ENCODE measurements at places on chromosomes 2 and 18. TPM values are rescaled to one million over a fixed set of nuclear protein-coding genes. Genes with fewer than 3 reads are reported as not detected.

ERFE gene
- total RNA-seq = 2.6 TPM

SERPINB3 gene
- total RNA-seq = not detected

LYPD1 gene
- 17.4 TPM for total RNA-seq

RESP18 gene
- total RNA-seq = not detected

TMEM185B gene
- 22.4 TPM for total RNA-seq

SFT2D3 gene
- 18.8 TPM for total RNA-seq

TRIB2 gene
- total RNA-seq = 73.6 TPM

IL1R2 gene
- total RNA-seq = not detected

SPP2 gene
- not detected for total RNA-seq

MDH1 gene
- total RNA-seq = 155 TPM

REEP1 gene
- total RNA-seq = 12.3 TPM

DNA sequence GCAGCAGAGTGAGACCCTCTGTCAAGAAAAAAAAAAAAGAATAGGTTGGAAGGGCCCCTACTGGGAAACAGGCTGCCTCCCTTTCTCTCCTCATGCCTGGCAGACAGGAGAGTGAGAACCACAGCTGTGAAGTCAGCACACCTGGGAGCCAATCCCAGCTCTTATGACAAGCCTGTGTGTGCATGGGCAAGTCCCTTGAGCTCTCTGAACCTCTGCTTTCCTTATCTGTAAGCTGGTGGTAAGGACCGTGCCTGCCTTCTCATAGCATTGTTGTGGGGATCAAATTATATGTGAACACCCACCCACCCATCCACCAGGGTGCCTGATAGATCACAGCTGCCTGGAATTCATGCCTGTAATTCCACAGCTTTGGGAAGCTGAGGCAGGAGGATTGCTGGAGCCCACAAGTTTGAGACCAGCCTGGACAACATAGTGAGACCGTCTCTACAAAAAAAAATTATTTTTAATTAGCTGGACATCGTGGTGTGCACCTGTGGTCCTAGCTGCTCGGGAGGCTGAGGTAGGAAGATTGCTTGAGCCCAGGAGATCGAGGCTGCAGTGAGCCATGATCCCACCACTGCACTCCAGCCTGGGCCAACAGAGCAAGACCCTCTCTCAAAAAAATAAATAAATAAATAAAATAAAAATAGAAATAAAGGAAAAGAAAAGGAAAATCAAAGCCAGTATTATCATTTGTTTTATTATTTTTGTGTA lies 66.9 kb upstream of the MCFD2 start:
- no peaks in the 10 kb centered on the region for H3K36me3 ChIP-seq
- no peak for DNase-seq
- no peaks in the 10 kb centered on the region for H3K27me3 ChIP-seq
- H3K4me1 ChIP-seq = peaks cover 18% of the 10 kb centered on the region

DNA sequence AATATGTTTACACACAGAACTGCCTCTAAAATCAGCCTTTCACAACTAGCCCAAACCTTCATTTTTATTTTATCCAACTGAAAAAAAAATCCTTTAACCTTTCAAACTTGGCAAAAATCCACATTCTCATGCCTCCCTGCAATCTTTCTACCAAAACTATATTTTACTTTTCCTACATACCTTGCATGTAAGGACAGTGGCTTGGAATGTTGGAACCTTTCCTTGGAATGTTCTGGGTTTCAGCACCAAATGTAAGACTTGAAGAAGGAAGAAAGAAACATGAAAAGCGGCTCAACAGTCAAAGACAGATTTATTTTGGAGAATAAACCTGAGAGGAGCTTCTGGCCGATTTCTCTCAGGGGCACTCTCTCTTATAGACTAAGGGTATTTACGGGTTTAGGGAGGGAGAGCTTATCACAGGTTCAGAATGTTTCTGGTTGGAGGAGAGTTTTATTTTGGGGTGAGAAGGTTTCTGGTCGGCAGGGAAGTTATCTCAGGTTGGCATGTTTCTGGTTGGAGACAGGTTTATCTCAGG lies 79.7 kb downstream of the RRM2 start:
- H3K27ac ChIP-seq = no peak overlapping the region
- no peaks in the 10 kb centered on the region for H3K27me3 ChIP-seq
- no peak overlapping the region for H3K4me3 ChIP-seq

DNA sequence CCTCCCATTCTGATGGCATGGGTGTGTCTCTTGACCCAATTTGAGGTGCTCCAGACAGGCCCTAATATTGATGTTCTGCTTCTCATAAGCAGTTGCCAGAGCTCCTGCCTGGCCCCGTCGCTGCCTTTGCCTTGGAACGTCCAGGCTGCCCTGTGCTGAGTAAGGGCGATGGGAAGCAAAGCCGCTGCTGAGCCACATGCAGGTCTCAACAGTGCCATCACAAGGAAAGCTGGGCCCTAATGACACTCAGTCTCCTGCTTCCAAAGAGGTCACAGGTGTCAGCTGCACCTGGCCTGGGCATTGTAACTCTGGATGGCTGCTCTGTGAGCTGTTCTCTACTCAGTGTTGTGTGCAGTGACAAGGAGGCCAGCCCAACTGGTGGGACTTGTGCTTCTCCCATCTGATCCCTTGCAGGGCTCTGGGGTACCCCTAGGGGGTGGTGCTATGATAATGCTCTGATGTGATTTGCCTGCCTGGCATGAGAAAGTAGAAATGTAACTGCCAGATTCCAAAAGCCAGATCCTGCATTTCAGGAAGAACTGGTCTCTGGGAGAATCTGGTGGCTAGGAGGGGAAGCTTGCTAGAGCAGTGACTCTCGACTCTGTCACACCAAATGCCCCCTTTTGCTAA lies 8.7 kb downstream of the TTC39C start:
- peaks cover 2% of the 10 kb centered on the region for H3K36me3 ChIP-seq
- no peaks in the 10 kb centered on the region for H3K27me3 ChIP-seq
- H3K27ac ChIP-seq = no peak overlapping the region

DNA sequence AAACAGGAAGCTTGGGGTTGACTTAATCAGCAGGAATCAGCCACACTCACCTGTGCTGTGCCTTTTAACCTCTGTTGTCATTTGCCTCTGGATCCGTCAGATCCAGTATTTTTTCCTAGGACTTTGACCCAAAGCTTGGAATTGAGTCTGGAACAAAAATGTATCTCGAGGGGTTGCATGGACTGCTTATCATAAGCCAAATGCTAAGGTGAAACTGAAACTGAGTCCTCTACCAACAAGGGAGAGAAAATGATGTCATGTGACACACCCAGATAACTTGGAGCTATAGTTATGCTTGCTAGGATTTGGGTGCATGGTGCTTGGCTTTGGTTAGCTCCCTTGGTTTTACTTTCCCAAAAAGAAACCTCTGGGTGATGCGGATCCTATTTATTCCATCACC lies 2158.6 kb upstream of the PIK3C3 start:
- no peak overlapping the region for H3K27ac ChIP-seq
- DNase-seq = no peak
- H3K36me3 ChIP-seq = peaks cover 8% of the 10 kb centered on the region
- peaks cover 40% of the 10 kb centered on the region for H3K4me1 ChIP-seq
- H3K27me3 ChIP-seq = no peaks in the 10 kb centered on the region

DNA sequence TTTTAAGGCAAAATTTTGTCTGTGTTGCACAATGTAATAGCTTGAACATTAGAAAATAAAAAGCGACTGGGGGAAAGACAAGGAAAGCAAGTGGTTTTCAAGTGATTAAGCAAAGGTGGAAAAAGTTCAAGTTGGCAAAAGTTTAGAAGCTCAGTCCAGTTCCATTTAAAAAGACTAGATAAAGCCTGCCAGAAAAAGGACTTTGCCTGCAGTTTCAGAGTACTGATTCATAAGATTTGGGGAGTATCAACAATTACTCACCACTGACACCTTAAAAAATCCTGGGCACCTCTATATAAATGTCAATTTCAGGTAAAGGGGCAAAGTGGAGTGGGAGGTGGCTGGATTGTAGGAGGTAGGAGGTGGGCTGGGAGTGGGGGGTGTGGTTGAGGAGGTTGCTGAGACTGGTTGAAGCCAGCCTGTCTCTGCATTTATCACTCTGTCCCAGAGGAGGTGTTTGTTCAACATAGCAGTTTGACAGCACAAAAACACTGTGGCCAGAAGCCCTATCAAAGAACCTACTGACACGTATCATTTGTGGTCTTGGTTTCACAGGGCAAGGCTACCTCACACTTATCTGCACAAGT lies 14.6 kb downstream of the ZEB2 start:
- no peak for DNase-seq
- H3K4me3 ChIP-seq = peak overlapping the region; percentile 65
- no peaks in the 10 kb centered on the region for H3K27me3 ChIP-seq
- H3K4me1 ChIP-seq = peaks cover 95% of the 10 kb centered on the region

GRCh38 chr2:129732630-129733026 lies 246.8 kb upstream of the RAB6C start:
- H3K4me1 ChIP-seq = peaks cover 5% of the 10 kb centered on the region
- H3K27me3 ChIP-seq = no peaks in the 10 kb centered on the region
- H3K27ac ChIP-seq = no peak overlapping the region
- H3K36me3 ChIP-seq = no peaks in the 10 kb centered on the region
- DNase-seq = no peak

DNA sequence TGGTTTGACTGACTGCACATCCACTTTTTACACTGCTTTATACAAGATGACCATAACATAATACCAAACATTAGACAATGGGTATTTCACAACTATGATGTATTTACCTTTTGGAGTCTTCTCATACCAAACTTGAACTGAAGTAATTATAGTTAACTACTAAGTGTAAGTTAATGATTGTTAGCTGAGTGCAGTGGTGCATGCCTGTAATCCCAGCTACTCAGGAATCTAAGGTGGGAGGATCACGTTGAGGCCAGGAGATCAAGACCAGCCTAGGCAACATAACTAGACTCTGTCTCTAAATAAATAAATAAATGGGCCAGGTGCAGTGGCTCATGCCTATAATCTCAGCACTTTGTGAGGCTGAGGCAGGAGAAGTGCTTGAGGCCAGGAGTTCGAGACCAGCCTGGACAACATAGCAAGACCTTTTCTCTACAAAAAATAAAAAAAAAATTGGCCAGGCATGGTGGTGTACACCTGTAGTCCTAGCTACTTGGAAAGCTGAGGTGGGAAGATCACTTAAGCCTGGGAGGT lies 44.9 kb upstream of the ORC2 start:
- no peak overlapping the region for H3K4me3 ChIP-seq
- H3K27me3 ChIP-seq = no peaks in the 10 kb centered on the region
- no peak overlapping the region for H3K27ac ChIP-seq
- H3K4me1 ChIP-seq = no peaks in the 10 kb centered on the region
- DNase-seq = no peak

GRCh38 chr2:134626781-134627180 lies 92.0 kb downstream of the TMEM163 start:
- no peak for DNase-seq
- H3K27ac ChIP-seq = no peak overlapping the region
- H3K4me1 ChIP-seq = no peaks in the 10 kb centered on the region
- H3K36me3 ChIP-seq = no peaks in the 10 kb centered on the region

- H3K27me3 ChIP-seq = peaks cover 4% of the 10 kb centered on the region
- no peak for DNase-seq
- no peak overlapping the region for H3K4me3 ChIP-seq
Measured at GRCh38 chr2:8581234-8581561, 100.7 kb upstream of the ID2 start.

- H3K27me3 ChIP-seq = no peaks in the 10 kb centered on the region
- no peak for DNase-seq
- no peaks in the 10 kb centered on the region for H3K4me1 ChIP-seq
Measured at GRCh38 chr18:31302991-31303390, 15.0 kb upstream of the DSG1 start.

GRCh38 chr2:218209078-218209477 lies 7.9 kb upstream of the ARPC2 start:
- peaks cover 39% of the 10 kb centered on the region for H3K27me3 ChIP-seq
- H3K4me3 ChIP-seq = no peak overlapping the region
- DNase-seq = no peak
- no peaks in the 10 kb centered on the region for H3K4me1 ChIP-seq
- H3K27ac ChIP-seq = no peak overlapping the region

- H3K36me3 ChIP-seq = no peaks in the 10 kb centered on the region
- DNase-seq = no peak
- H3K4me3 ChIP-seq = no peak overlapping the region
- no peaks in the 10 kb centered on the region for H3K27me3 ChIP-seq
Measured at GRCh38 chr2:213162516-213163118, 11.2 kb upstream of the IKZF2 start.

GRCh38 chr2:18200771-18201170 lies 322.3 kb downstream of the KCNS3 start:
- no peaks in the 10 kb centered on the region for H3K4me1 ChIP-seq
- no peak for DNase-seq
- peaks cover 13% of the 10 kb centered on the region for H3K27me3 ChIP-seq
- H3K4me3 ChIP-seq = no peak overlapping the region
- no peak overlapping the region for H3K27ac ChIP-seq

DNA sequence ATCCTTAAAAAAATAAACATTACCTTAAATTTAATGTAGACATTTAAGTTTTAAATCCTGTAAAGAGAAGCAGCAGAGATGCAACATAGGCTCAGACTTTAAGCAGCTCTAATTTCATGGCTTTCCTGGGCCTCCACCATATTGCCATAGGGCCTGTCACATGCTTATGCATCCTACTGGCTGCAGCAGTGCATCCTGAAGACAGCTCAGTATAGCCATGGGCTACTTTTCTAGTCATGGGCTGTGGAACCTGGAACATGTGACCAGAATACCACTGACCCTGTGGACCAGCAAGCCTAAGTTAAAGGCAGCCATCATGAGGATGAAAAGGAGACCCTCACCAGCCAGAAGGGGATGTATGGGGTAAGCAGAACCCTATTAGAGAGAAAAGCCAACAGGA lies 10.7 kb downstream of the RMP24 start:
- no peaks in the 10 kb centered on the region for H3K27me3 ChIP-seq
- H3K36me3 ChIP-seq = peaks cover 22% of the 10 kb centered on the region
- no peak overlapping the region for H3K4me3 ChIP-seq
- no peaks in the 10 kb centered on the region for H3K4me1 ChIP-seq
- no peak for DNase-seq

- H3K36me3 ChIP-seq = no peaks in the 10 kb centered on the region
- no peak for DNase-seq
- no peak overlapping the region for H3K4me3 ChIP-seq
- peaks cover 9% of the 10 kb centered on the region for H3K4me1 ChIP-seq
- H3K27me3 ChIP-seq = peaks cover 31% of the 10 kb centered on the region
Measured at GRCh38 chr18:59114160-59114559, 25.5 kb upstream of the SEC11C start.
